Esophagus muscularis mucosa (tissue), 4 donors: ENCODE measurements at places on chromosomes 2 and 18. TPM values are rescaled to one million over a fixed set of nuclear protein-coding genes. Genes with fewer than 3 reads are reported as not detected.

- DNase-seq: no peak
Observed at GRCh38 chr2:168212866-168213265, 34.5 kb downstream of the STK39 start.

- DNase-seq: no peak
Observed at GRCh38 chr2:168666339-168666738, 136.1 kb upstream of the NOSTRIN start.

- peak; percentile 79 for DNase-seq
Observed at GRCh38 chr2:129902731-129903585, 76.5 kb upstream of the RAB6C start.

DNA sequence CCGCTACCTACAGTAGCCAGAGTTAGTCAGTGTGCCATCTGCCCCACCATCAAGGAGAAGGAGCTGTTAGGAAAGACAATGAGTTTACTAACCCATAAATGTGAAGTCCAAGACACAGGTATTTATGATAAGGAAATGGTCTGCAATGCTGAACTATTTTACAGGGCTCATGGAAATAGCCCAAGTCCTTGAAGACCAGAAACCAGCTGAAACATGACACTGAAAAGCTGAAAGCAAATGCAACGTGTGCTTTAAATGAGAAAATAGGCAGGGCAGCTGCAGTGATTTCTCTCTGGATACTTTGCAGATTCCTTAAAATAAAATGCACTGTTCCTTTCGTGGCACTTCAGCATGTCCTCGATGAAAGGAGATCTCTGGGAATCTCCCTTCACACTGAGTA, 256.4 kb upstream of the TCF4 start:
- DNase-seq: no peak

DNA sequence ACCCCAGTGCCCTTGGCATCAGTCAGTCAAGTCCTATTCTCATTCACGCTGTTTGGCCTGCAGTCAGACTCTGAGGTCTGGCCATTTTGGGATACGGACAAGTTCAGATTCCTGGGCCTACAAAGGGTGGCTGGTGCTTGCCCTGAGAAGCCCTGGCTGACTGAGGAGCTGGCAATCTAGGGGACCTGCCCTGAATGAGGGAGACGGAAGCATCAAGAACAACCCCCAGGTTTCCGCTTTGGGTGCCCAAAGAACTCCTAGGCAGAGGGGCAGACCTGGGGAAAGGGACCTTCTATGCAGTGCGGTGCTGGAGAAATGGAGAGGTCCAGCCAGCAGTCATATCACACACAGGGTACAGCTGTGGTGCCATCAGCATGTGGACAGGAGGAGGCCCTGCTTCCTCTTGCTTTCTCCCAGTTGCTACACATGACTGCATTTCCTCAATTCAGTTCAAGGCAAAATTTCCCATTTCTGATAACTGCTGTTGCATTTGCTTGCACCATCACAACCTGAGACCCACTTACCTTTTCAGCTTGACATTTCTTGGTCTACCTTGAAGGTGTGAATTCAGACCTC, 70.9 kb upstream of the LGALSL start:
- no peak for DNase-seq

DNA sequence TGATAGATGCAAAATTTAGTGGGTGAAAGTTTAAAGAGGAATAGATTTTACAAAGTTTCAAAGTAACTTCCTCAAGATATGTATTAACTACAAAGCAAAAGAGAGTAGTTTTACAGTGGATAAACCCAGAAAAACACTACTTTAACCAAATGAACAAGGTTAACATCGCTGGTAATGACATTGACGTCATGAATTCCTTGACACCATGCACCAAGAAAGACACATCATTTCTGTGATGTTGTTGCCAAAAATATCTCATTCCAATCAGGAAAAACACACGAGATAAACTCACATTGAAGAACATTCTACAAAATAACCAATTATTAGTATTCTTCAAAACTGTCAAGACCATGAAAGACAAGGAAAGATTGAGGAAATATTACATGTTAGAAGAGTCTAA, 605.6 kb upstream of the SETBP1 start:
- DNase-seq: no peak

CRYGD gene
- total RNA-seq: not detected
